Fibroblast of pulmonary artery (primary cell): ENCODE measurements at places on chromosomes 2 and 18.

DNA sequence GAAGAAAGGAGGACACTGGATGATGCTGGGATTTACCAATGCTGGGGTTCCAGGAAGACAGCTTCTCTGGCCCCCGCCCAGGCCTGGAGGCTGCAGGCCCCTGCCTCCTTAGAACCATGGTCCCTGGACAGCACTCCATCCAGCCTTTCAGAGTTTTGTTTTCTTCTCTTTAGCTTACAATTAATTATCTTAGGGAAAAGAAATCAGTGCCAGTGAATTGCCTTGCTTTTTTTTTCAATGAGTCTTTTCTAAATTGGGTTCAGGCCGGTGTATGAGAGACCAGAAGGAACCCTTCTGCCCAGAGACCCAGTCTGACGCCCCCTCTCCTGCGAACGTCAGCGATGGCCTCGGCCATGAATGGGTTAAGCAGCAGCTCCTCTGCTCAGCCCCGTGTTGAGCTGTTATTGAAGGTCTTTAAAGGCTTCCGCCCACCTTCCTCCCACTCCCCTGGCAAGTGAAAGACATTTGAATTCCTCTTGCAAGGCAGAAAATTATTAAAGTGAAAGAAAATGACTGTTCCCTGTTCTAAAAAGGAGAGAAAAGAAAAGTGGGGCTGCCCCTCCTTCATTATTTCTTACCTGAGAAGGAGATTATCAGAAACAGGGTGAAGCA is 65.7 kb upstream of the CHMP1B start:
- no peak for DNase-seq

DNA sequence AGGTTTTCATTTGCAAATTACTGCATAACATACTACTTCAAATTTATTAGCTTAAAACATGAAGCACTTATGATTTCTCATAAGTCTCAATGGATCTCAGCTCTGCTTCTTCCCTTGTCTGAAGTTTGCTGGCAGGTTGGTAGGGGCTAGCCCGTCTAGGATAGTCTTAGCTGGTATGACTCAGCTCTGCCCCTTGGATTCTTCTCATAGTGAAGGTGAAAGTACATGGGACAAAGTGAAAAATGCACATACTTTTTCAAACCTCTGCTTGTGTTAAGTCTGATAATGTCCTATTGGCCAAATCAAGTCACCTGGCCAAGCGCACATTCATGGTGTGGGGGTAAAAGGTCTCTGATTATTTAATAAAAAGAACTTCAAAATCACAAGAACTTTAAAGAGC is 184.8 kb upstream of the VWC2L start:
- DNase-seq: no peak

DNA sequence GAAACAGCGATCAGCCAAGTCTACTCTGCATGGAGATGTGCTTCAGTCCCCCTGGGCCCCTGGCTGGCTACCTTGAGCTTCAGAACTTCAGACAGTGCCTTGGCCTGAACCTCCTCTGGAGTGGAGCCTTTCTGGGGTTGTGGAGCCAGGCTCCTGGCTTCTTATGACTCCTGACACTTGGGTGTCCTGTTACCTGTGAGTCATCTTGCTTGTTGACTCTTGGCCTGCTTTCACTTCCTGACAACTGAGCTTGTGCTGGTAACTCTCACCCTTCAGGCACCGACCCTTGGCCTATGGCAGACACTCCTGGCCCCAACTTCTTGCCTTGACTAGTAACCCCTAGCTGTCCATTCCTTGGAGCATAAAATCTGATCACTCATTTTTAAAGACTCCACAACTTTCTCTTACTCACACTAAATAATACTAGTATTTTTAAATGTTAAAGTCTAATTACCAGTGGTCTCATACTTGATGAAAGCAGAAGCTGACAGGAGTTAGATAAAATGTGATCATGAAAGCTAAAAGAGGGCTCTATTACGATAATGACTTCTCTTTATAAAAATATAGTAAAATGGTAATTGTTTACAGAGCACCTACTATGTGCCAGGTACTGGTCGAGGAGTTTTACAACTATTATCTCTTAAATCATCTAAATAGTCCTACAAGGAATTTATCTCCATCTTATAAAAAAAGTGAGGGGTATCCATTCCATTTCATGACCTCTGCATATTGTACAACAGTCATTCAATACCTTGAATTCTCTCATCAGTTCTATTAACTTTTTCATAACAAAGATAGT is 46.3 kb upstream of the VIT start:
- DNase-seq: peak; percentile 45

GRCh38 chr2:206098471-206098870 is 12.5 kb upstream of the INO80D start:
- DNase-seq: no peak

DNA sequence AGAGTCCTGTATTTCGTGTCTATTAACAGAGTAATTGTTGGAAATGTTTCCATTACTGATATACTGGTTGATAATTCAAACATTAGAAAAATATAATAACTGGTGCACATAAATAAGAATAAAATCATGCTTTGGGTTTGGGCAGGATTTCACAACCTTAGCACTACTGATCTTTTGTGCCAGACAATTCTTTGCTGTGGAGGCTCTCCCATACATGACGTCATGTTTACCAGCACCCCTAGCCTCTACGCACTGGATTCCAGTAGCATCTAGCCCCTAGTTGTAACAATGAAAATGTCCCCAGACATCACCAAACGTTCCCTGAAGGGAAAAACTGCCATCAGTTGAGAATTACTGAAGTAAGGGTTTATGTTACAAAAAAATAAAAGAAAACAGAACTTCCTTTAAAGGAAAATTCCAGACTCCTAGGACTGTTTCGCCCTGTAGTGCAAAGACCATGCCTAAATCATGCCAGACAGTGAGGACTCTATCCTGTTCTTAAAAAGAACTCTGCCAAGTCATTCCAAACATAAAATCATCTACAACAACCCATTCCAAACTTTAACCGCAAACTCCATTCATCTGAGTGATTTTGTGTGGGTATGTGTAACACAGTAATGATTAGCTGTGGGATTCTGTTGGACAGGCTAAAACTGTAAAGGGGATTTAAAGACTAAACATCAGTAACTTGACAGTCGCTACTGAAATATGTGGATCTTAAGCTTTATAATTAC is 313.4 kb upstream of the CCDC68 start:
- DNase-seq: peak; percentile 28

DNA sequence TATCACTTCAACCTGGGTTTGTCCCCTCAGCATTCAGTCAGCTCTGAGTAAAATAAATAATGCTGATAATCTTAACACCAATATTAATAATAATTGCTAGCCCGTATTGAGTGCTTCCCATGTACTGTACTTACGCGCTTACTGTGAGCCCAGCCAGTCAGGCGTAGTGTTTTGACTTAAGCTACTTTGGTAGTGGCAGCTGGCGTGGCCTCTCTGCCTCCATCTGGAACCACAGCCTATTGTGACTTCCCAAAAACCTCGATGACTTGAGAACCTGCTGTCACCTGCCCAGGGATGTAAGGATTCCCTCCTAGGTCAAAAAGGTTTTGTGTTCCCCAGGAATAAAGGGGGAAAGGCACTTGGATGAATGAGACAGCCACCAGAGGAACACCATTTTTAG is 53.2 kb downstream of the SUMO1 start:
- no peak for DNase-seq

DNA sequence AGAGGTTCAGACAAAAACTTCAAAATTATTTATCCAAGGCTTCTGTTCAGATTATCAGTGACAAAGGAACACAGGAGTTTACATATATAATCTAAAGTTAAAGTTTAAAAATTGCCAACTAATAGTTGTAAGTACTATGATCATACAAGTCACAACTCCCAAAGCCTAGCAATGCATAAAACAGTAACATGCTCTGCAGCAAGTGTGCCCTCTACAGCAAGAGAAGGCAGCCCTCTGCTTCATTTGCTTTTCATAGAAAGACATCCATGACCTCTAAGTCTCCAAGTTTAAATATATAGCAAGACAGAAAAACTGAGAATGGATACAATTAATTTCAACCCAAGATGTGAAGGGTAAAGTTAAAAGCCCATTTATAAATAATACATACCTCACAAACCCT is 13.3 kb downstream of the RAB1A start:
- no peak for DNase-seq

- DNase-seq: peak; percentile 93
These were observed 68.1 kb upstream of the PELI1 start for GRCh38 chr2:64212346-64212745.

DNA sequence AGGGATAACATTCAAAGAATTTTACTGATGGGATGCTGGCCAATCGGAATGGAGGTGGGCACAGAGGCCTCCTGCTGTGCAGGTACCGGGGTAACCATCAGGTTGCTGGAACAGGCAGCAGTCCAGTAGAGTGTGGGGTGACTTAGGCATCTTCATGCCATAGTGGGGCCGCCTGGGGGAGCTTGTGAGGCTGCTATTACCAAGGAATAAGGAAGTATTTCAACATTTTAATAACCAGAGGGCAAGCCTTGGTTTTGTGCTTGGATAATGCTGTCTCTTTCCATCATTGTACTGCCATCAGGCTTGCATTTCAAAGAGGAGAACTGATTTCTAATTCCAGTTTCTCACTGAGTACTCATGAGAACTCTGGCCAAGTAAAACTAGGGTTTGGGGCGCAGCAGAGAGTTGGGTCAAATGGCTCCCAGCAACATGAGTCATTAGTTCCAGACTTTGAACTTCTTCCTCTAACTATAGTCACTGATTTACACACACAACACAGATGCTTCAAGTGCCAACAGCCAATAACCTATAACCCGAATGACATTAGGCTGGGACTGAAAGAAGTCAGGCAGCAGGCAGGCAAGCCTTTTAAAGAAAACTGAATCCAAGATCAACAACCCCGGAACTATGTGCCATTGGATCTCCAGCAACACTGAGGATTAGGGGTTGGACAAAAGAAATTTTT is 56.1 kb upstream of the FHL2 start:
- peak; percentile 56 for DNase-seq

DNA sequence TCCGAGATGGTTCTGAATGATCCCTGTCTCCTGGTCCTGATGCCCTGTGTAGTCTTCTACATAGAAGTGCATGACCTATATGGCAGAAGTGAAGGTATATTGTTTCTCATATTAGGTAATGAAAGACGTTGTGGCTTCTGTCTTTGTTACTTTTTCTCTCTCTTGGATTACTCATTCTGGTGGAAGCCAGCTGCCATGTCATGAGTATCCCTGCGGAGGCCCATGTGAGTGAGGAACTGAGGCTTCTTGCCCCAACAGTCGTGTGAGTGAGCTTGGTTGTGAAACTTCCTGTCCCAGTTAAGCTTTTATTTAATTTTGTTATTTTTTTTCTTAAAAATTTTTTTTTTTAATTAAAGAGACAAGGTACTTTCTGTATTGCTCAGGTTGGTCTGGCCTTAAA is 134.7 kb downstream of the UBR3 start:
- peak; percentile 92 for DNase-seq

DNA sequence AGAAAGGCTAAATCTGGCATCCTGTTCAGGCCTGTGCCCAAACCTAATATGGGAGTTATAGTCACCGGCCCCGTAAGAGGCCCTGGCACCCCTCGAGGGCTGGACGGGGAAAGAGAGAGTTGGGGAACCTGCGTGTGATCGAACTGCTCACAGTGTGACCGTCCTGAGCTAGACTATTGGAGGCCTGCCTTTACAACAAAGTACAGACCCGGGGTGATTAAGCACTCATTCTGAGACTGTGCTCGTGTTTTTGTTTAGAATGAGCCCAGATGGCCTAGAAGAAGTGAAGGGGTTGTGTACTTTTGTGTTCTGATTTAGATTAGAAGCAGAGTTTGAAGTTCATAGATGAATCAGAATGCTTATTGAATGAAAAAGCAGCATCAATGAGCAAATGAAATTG is 115.3 kb downstream of the ACOXL start:
- DNase-seq: no peak

GRCh38 chr2:218387369-218388194 is 5.5 kb downstream of the SLC11A1 start:
- peak; percentile 86 for DNase-seq

GRCh38 chr2:67652679-67653078 is 255.5 kb downstream of the ETAA1 start:
- no peak for DNase-seq

- no peak for DNase-seq
These were observed 408.6 kb upstream of the FANCL start for GRCh38 chr2:58649756-58650155.

DNA sequence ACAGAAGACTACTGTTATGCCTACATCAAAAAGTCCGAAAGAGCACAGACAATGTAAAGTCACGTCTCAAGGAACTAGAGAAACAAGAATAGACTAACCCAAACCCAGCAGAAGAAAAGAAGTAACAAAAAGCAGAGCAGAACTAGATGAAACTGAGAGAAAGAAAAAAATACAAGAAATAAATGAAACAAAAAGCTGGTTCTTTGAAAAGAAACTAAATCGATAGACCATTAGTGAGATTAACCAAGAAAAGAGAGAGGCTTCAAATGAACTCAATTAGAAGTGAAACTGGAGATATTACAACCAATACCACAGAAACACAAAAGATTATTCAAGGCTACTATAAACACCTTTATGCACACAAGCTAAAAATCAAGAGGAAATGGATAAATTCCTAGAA is 271.8 kb downstream of the MBD2 start:
- no peak for DNase-seq

DNA sequence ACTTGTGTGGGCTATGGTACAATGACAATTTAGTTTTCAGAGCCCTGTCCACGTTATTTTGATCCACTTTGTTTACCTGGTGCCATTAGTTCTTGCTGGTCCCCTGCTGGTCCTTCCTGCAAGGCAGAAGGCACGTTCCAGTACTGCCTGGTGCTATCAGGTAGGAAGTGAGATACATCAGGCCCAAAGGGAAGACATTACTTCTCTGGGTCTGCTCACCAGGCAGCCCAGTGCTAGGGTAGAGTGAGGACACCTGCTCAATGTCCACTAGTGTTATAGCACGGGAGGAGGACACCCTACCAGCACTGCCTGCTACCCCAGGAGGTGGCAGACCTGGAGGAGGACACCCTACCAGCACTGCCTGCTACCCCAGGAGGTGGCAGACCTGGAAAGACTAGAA is 23.7 kb downstream of the MARCO start:
- DNase-seq: no peak

GRCh38 chr2:6791682-6792081 is 74.0 kb downstream of the CMPK2 start:
- DNase-seq: no peak

GRCh38 chr2:107187870-107188269 is 301.9 kb upstream of the ST6GAL2 start:
- no peak for DNase-seq

GRCh38 chr2:96341641-96342040 is 6.1 kb downstream of the NCAPH start:
- no peak for DNase-seq

- no peak for DNase-seq
These were observed 54.1 kb upstream of the CAVIN2 start for GRCh38 chr2:191901031-191901430.

GRCh38 chr2:230759481-230760167 is 47.0 kb downstream of the CAB39 start:
- DNase-seq: peak; percentile 55

- DNase-seq: no peak
These were observed 32.4 kb downstream of the NGEF start for GRCh38 chr2:232980683-232981082.
